ENCODE measurements at places on chromosomes 3 and 15.

- DNase-seq, result no peak
These were observed 83.5 kb downstream of the SLC25A26 start for GRCh38 chr3:66304293-66304692.

DNA sequence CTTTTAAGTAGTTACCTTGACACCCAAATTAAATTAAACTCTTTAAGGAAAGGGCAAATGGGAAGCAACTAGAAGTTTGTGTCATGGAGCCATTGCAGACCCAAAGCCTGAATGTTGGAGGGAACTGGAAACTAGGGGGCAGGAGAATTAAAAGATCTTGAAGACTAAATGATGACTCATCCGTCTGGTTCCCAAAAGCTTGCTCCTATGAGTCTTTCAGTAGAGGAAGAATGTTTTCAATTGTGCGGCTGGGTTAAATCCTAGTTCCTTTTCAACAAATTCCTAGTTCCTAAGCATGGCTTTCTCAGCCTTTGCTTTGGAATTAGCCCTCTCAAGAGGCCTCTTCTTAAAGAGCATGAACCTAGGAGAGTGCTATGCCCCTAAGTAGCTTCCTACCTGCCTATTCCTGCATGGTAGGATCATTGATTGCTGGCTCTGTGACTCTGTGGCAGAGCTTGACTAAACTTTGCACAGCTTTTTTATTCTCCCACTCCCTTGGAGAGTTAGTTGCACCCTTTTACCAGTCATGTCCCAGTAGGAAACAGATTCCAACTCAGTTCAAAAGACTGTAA is 17.7 kb downstream of the CLEC3B start:
- no peak for DNase-seq

DNA sequence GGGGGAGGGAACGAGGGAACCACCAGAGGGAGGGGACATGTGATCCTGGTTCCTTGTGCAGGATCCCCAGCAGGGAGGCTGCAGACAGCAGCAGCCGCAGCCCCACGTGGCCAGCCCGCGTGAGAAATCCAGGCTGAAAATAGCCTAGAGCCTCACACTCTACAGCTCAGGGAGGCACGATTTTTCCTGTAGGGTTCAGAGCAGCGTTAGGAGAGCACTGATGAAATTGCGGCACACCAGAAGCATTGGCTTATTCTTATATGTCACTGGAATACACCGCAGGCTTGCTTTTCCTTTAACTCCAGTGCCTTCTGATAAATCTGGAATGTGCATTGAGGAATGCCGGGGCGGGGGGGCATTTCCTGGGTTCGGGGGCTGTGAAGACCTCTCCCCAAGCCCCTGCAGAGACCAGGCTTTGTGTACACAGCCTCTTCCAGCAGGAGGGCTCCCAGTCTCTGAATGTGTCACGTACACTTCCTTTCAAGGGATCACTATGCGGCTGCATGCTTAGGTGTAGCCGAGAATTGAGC is 193.0 kb downstream of the ATP10A start:
- no peak for DNase-seq

DNA sequence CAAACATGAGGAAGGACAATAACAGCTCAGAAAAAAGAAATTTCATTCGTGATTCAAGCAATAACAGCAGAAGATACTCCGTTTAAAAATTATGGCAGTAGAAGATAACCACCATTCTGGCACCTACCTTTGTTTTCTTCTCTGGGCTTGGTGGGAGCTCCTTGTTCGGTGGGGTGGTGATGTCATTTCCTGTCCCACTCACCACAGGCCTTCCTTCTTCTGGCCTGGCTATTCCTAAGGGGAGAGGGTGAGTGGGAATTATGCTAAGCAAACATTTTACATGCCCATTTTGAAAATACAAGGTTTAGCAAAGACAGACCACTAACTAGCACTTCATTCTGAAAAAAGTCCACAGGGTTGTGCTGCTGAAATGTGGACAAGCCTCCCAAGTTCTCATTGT is 74.4 kb downstream of the DHX30 start:
- no peak for DNase-seq

GRCh38 chr3:99678023-99678422 is 39.6 kb downstream of the COL8A1 start:
- DNase-seq, result no peak

- no peak for DNase-seq
These were observed 38.4 kb upstream of the PPP2R3A start for GRCh38 chr3:135927155-135927554.

DNA sequence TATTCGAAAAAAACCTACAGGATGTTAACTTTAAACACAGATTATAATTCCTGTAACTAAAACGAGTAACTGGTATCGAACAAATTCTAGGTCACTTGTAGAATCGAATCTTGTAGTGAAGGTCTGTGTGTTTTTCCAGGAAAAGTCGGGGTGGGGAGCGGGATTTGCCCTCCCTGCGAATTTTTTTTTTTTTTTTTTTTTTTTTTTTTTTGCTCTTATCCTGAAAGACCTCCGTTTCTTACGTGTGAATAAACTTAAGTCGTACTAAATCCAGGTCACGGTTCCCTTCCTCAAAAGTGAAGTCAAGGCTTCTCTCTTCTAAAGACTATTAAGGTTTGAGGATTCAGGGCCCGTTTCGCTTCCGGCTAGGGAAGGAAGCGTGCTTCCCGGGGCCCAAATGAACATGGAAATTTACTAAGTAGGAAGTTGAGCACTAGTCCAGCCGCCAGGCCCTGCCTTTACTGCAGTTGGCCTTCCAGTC is 770 bp downstream of the TBC1D5 start:
- DNase-seq, result no peak

DNA sequence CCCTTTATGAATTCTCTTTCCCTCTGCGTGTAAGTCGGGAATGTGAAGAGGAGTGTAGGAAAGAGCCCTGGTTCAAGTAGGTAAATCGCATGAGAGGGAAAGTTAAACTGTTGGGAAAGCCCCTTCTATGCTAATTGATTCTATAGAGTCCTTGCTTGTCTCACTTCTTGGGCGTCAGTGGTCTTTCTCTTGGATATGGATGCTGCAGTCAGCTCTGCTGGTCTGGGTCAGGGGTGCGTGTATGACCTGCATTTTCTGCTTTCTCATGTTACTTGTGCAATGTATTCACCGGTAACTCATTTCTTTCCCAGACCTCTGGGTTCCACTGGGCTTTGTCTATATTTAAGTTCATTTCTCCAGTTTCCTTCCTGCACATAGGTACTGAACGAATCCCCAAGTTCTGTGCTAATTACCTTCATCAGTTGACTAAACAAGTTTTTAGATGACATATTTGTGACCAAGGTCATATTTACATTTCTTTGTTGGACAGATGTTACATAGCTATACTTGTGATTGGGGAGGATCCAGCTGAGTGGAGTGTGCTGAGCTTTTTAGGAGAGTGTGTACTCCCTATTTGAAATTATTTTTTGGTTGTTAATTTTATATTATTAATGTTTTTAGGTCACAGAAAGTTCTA is 1.4 kb downstream of the SETD5 start:
- no peak for DNase-seq

DNA sequence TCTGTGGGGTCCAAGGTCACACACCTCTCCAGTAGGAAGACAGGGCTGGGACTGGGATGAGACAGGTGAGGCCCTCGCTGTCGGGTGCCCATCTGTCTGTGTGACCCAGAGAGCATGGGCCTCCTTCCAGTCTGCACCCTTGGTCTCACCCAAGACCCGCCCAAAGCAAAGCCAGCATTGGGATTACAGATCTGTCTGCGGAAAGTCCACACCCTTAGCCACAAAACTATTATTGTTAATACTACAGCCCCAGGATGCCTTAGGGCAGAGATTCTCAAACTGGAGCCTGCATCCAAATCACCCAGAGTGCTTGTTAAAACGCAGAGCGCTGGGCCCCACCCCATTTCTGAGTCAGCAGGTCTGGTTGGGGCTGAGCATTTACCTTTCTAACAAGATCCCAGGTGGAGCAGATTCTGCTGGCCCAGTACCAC is 58.5 kb upstream of the ZNF148 start:
- no peak for DNase-seq

GRCh38 chr3:132749786-132750185 is 27.6 kb upstream of the NPHP3 start:
- no peak for DNase-seq

Measured in epithelial cell of proximal tubule (primary cell).